HFF-Myc (cell line): ENCODE measurements at places on chromosomes 12 and 14.

GRCh38 chr14:68379510-68380328 lies 413.1 kb downstream of the ZFP36L1 start:
- no peak for DNase-seq

GRCh38 chr14:24367514-24368211 lies at the start of gene NFATC4:
Gene NFATC4 (plus strand): TSS chr14:24368184. CDS start chr14:24368341, 157 bp downstream.
- DNase-seq: peak; percentile 96

DNA sequence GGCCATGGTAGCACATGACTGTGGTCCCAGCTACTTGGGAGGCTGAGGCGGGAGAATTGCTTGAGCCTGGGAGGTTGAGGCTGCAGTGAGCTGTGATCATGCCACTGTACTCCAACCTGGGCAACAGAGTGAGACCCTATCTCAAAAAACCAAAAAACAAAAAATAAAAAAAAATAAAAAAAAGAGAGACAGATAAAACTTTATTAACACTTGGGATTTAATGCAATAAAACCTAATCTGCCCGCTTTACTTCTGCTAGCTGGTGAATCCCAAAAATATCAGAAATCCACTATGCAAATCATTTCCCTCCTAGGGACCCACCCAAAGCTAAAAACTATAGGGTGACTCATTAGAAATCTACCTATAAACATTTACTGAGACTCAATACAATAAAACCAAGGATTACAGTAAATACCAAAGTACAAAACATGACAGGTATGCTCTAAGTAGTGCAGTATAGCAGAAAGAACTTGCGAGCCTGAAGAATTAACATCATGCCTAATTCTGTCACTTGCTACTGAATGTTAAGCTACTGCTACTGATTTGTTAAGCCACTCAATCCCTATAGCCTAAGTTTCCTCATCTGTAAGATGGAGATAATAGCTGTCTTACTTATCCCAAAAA lies 50.1 kb upstream of the STAC3 start:
- no peak for DNase-seq

DNA sequence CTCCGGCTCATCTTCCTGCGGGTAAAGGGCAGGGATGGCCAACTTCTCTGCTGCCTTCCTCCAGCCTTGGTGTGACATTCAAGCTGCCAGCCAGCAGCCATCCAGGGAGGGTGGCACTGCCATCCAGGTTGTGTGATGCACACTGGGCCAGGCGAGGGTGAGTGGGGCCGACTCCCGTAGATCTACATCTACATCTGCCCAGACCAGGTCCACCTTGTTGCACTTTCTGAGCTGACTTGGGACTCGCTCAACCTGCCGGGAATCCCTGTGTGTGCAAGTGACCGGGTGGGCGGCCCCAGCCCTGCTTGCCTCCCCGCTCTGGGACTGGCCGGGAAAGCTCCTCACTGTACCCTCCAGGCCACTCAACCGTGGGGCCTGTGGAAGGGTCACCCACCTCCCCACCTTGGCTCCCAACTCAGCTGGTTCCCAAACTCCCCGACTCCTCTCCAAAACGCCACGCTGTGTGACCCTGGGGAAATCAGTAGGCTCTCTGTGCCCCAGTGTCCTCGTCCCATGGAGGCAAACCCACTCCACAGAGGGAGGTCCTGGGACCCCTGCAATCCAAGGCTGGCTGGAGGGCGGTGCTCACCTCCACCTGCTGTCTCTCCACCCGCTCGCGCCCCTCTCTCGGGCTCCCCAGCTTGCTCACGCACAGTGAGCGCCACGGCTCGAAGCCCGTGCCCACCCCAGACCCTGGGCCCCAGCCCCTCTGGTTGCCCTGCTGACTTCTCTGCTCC lies 14.7 kb downstream of the JAG2 start:
- DNase-seq: no peak

DNA sequence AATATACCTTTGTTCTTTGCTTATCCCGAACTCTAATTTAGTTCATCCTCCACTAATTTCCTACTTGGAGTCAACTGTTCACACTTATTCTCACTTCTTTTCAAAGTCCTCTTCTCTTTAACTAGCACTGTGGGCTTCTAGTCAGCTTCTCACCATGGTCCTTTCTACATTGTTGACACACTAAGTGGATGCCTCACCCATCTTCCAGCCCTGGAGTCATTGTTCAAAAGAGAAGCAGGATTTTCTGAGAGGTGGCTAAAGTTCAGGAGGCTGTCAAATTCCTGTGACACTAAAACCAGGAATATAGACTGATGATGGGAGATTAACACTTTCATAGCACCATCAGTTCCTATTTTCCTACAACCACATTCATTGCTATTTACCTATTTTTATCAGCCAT lies 99.3 kb downstream of the PHLDA1 start:
- no peak for DNase-seq

GRCh38 chr14:51180577-51180976 lies 59.5 kb upstream of the TMX1 start:
- no peak for DNase-seq

DNA sequence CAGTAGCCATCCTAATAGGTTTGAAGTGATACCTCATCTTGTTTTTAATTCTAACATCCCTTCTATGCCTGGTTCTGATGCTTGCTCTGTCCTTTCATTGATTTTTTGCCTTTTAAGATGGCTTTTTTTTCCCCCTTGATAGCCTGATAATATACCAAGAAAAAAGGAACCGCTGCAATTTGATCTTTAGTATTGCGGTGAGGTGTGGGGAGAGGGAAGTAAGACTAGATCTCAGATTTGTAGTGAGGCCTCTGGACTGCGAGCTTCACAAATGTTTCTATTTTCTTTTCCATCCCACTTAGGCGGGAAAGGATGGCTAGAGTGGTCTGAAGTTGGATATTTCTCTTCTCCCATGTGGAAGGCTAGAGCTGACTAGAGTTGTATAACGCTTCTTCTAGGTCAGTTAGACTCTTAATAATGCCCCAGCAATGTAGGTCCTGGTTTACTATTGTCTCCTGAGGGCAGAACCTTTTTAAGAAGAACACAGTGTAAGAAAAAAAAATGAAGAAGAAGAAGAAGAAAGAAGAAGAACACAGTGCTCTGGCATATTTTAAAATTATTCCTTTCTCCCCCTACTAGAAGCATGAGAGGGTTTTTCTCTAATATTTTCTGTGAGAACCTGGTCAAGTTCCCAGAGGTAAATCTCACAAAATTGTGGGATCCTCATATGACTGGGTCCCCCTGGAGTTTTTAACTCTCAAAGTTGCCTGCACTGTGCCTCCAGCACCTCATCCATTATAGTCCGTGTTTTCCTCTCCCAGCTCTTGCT lies 11.9 kb upstream of the KLRB1 start:
- DNase-seq: no peak

GRCh38 chr12:127716166-127716565 lies 550.8 kb upstream of the TMEM132C start:
- DNase-seq: no peak

- DNase-seq: no peak
Measured at GRCh38 chr12:58727521-58727920, 192.8 kb downstream of the LRIG3 start.

GRCh38 chr12:21607701-21608100 lies 3.1 kb upstream of the GYS2 start:
- DNase-seq: peak; percentile 5

- peak; percentile 6 for DNase-seq
Measured at GRCh38 chr12:91877022-91877421, 268.6 kb downstream of the BTG1 start.

DNA sequence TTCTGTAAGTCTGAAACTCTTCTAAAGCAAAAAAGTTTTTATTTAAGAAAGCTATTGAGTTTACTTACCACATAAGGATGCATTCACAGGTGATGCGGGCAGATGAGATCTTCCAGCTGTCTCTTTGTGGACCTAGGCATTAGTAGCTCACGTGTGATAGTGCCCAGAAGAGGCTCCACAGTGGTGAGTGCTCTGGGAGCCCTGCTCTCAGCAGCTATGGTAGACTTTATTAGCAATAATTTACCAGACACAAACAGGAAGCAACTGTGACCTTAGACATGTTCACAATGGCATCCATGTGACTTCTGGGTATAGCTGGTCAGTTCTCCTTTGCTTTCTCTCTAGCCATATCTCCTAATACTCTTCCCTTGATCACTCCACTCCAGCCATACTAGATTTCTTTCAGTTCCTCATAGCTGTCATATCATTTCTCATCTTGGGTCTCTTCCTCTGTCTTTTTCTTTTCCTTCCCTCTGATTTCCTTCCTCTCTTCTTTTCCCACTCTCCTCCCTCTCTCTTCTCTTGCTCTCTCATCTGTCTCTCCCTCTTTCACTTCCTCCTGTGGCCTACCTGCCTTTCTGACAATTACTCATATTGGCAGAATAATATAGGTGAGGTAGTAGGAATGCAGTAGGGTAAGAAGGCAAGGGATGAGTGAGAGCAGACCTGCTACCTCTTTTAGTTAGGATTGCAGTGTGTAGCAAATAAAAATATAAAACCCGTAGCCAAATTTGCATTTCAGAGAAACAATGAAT lies 75.2 kb upstream of the SCAF11 start:
- no peak for DNase-seq

DNA sequence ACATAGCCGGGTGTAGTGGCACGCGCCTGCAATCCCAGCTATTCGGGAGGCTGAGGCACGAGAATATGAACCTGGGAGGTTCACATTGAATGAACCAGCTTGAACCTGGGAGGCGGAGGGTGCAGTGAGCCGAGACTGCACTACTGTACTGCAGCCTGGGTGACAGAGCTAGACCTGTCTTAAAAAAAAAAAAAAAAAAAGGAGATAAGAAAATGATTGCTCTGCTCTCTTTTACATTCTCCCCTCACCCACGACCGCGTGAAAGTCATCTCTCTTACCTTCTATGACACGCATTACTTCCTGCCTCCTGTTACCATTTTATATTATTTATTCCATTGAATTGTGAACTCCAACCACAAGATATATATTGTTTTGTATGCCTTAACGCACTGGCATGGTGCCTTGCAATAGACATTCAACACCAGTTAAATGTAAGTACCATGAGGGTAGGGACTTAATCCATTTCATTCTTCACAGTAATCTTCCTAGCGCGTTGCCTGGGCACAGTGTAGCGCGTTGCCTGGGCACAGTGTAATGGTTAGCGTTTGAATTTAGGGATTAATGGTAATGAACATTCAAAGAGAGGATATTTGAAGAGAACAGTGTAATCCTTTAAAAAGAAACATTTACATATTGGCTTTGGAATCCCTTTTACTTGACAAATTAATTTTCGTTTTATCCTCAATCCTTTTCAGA lies 2.7 kb downstream of the RAP1B start:
- no peak for DNase-seq

DNA sequence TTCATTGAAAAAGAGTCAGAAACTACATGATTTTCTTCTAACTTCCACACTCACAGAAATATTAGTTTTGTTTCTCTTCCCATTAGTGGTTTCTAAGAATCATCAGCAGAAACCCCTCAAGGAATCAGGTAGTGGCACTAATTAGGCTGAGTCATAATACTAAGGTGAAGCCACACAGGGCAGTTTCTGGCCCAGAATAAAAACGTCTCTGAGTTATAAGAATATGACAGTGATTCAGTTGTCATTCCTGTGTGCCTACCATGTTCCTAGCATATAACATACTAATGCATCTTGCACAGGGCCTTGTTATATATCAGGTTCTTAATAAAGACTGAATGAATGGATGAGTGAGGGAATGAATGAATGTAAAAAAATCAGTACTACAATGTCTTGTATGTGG lies 206.0 kb upstream of the PLEKHG7 start:
- no peak for DNase-seq

DNA sequence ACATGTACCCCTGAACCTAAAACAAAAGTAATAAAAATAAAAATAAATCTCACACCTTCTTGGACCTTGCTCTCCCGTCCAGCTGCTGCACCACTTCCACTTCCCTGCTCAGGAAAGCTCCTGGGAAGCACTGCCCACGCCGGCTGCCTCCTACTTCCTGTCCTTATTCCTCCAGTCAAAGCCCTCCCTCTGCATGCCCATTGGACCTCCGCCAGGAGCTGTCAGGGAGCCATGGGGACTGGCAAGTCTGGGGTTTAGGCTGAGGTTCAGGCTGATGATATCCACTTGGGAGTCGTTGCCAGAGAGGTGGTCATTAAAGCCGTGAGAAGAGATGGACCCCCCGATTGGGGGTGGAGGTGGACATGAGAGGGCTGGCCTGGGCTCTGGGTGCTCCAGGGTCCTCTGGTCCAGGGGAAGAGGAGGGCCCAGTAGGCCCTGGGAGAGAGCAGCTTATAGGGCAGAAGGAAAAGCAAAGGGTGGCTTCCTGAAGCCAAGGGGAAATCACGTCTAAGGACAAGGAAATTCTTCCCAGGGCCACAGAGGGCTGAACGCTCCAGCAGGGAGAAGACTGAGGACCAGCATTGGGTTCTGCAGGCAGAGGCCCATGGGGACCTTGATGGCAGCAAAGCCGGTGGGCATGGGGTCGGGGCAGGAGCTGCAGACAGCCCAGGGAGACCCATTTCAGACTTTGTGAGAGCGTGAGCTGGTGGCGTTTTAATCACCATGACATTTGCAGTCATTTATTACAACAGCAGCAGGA lies 78.7 kb downstream of the FZD10 start:
- no peak for DNase-seq

DNA sequence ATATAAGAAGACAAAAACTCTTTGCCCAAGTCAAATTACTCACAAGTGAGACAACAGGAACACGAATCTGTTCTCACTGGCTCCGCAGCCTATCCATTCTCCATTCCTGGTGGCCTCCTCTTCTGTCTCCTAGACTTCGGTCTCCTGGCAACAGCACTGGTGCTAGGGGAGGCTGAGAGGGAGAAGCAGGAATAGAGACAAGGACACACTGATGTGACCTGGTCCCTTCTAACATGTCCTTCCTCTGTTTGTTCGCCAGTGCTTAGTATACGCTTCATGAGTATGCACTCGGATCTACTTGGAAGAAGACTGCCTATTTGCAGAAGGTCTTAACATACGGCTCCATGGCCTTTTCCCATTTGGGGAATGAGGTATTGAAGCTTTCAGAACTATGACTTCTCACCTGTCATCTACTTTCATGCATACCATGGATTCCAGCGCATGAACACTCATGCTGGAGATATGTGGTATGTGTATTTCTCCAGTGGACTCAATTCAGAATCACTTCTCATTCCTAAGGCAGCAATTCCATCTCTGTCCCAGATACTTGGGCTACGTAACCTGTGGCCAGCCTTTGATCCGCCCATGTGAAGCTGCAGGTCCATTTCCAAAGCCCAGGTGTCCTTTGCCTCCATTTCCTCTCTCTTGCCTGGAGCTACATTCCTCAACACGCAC lies 33.9 kb downstream of the BHLHE41 start:
- no peak for DNase-seq

GRCh38 chr12:94875525-94875924 lies 128.0 kb downstream of the NDUFA12 start:
- DNase-seq: peak; percentile 2

GRCh38 chr12:56118688-56119357 lies 757 bp downstream of the ZC3H10 start:
- DNase-seq: no peak

- DNase-seq: no peak
Measured at GRCh38 chr12:75549989-75550388, 38.6 kb upstream of the KRR1 start.

GRCh38 chr12:66499000-66499399 lies 179.9 kb downstream of the GRIP1 start:
- DNase-seq: no peak

DNA sequence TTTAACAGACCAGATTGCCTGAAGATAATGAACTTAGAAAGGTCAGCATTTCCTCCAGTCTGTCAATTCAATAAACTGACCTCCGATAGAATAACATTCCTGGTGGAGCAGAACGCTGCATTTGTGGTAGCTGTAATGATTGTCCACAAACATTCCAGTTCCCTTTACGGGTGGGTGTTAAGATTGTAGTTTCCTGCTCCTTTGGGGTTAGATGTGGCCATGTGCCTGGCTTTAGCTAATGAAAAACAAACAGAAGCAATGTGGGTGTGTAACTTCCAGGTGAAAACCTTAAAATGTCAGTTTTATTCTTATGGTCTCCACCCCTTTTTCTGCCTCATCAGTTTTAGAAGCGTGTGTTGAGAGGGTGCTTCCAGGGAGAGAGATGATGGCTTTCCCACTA lies 217.3 kb upstream of the CRY1 start:
- DNase-seq: no peak
